ENCODE measurements at places on chromosomes 12 and 14.
A peak's percentile ranks its signal among the peaks of the same experiment; 100 is the strongest.

DNA sequence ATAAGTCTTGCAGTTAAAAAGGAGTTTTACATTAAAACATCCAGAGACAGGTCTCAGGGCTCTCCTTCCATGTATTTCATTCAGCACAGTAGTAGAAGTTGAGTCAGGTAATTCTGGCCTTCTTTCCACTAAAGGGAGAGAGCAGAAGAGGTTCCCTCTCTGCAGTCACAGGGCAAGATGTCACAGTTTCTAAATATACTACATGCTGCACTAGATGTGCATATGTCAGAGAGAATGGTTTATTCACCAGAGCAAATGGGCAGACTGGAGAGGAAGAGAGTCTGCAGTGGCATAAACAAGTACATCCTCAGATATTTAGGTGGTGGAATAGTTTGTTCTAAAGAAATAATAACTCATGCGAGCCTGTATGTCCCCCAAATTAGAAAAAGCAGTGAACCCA is 132.0 kb downstream of the KICS2 start:
- DNase-seq = no peak

DNA sequence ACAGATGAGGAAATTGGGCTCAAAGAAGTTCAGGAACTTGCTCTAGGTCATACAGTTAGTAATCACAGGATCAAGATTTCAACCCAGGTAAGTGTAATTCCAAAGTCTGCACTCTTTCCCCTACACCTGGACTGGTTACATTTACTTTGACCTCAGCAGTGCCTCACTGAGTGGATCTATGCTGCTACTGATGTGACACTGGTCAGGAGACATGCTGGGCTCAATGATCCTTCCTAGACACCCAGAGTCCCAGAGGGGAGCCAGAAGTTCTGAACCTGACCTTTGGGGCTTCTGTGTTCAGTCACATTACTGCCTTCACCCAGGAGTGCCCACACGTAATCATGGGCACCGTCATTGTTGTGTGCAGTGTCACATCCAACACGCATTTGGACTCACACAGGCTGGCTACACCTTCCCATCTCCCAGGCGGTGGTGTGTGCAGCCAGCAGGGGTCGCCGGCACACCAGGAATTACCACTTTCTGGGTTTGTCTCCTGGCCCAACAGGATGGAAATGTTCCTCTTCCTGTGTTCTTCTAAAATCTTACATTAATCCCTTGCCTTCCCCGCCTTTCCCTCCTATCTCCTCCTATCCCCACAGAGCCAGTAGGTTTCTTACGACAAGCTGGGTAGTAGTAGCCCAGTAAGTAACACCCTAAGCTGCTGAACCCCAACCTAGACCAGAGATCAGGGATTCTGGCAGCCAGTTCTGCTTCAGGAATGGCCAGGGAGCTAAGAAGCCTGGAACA is 25.6 kb downstream of the CALCOCO1 start:
- DNase-seq = peak; percentile 91

GRCh38 chr12:102958830-102959176 is 1.3 kb downstream of the ASCL1 start:
- no peak for DNase-seq

DNA sequence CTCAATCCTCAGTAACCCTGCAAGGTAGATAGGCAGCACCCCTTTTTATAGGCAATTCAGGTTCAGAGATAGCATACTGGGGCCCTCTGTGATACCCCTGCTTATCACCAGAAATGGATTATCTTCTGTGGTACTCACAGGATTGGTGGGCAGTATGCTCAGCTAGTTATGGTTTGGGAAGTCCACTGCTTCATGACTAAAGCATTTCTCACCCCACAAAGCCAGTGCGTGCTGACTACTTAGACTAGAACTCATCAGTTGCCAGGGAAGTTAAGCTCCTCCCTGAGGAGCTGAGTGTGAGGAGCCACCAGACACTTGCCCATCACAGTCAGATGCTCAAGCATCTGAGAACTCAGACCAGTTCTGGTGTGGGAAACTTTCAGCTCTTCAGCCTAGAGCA is 76.3 kb downstream of the SCAF11 start:
- no peak for DNase-seq

DNA sequence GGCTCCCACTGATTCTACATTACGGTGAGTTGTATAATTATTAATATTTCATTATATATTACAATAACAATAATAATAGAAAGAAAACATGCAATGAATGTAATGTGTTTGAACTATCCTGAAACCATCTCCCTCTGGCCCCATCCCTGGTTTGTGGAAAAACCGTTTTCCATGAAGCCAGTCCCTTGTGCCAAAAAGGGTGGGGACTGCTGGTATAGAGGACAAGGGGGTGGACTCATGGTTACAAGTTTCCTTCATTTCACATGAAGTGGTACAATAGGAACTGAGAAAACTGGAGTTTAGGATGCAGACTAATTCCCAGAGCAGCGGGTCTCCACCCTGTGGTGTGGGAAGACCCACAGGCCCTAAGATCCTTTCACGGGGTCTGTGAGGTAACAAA is 3.0 kb upstream of the C1RL start:
- no peak for DNase-seq

DNA sequence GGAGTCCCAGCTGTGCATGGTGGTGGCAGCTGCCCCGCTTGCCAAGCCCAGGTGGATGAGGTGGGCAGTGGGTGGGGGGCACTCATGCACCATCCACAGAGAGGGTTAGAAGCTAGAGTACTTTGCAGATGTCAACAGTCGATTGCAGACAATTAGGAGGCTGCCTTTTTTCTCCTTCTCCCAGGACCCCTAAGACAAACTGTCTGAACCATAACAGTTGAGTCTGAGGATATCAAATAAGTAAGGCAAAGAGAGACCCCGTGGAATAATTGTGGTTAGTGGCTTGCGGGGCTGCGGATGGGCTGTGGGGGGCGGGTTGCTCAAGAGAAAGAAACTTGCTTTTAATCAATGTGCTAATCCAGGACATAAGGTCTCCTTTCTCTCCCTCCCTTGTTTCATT is 926.2 kb downstream of the VRK1 start:
- DNase-seq = no peak

- no peak for DNase-seq
Observed at GRCh38 chr12:118033902-118034301, 17.4 kb downstream of the RFC5 start.

DNA sequence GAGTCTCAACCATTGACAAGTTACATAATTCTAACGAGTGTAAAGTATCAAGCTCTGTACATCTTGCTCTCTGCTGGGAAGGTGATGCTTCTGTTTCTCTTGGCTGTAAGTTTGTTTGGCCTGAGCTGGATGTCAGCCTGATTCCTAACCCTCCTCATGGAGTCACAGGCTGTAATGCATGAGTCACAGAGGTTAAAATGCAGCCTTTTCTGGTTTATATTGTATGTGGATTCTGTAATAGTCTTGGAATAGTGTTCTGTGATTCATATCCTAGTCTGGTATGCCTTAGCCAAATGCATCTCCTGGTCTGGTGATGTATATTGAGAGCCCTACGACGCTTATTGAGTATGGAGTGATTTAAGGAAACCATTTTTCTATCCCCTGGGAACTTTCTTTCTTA is 104.5 kb upstream of the FRMD6 start:
- DNase-seq = peak; percentile 10

DNA sequence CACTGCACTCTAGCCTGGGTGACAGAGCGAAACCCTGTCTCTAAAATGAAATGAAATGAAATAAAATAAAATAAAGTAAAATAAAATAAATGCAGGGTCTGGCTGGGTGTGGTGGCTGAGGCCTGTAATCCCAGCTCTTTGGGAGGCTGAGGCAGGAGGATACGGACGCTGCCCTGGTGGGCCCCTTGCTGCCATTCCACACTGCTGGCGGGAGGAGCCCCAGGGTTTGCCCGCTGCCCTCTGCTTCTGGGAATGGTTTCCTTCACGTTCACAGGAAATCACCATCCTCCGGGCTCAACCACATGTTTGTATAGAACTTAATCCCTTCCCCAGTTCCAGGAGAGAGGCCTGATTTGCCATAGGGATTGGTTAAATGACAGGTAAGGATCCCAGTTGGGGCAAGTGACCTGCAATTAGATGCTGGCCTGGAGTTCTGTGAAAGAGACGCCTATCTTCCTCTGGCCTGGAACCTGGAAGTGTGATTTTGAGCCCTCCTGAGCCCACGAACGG is 29.3 kb downstream of the CALM1 start:
- DNase-seq = no peak

GRCh38 chr14:64178814-64179213 is 115.4 kb downstream of the ESR2 start:
- DNase-seq = no peak

GRCh38 chr12:32497864-32498263 is 98.5 kb downstream of the FGD4 start:
- no peak for DNase-seq

GRCh38 chr14:81385419-81385818 is 14.7 kb downstream of the STON2 start:
- no peak for DNase-seq

DNA sequence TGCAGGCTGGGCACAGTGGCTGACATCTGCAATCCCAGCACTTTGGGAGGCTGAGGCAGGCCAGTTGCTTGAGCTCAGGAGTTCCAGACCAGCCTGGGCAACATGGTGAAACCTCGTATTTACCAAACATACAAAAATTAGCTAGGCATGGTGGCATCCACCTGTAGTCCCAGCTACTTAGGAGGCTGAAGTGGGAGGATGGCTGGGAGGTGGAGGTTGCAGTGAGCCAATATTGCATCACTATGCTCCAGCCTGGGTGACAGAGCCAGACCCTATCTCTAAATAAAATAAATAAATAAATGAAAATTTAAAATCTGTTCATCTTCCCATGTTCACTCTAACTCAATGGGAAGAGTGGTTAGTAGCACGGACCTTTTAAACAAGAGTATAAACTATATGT is 71.2 kb downstream of the ELK3 start:
- DNase-seq = no peak

GRCh38 chr12:98490501-98491453 is 24.6 kb upstream of the TMPO start:
- peak; percentile 94 for DNase-seq

GRCh38 chr14:89507521-89507920 is 90.5 kb upstream of the FOXN3 start:
- no peak for DNase-seq

DNA sequence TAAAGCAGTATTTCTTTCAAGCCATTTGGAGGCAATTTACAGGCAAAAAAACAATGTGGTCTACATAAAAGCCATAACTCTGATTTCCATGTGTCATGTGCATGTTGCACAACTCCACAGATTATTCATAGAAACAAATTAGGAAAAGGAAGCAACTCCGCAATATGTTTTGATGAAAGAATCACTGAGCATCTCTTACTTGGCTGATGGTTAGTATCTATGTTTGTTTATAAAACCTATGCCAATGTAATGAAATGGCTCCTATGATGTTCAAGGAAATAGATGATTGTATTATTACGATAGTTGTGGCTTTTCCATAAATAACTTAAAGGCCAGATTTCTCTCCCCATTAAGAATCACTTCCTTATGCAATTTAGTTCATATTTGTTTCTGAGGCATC is 373.7 kb downstream of the CCDC91 start:
- no peak for DNase-seq

DNA sequence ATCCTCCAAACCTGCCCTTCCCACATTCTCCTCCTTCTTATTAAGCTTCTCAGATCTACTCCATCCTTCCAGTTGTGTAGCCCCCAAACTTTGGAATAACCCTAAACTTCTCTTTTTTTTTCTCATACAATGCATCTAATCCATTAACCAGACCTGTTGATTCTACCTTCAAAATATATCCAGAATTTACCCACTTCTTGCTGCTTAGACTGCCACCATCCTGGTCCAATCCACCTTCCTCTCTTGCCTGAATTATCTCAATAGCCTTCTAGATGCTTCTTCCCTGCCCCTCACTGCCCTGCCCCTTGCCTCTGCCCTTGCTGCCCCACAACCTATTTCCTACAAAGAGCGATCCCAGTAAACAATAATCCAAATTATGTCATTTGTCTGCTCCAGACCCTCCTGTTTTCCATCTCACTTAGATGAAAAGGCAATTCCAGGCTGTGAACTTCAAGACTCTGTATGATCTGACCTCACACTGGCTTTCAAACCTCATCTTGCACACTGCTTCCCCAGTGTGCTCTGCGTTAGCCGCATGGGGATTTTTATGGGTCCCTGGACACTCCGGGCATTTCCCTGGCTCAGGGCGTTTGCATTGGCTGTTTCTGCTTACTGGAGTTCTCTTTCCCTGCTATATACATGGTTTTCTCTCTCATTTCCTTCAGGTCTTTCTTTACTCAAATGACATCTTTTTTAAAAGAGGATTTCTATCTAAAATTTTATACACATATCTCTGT is 42.6 kb upstream of the HIF1A start:
- DNase-seq = no peak

GRCh38 chr12:163406-163986 is 50.5 kb downstream of the SLC6A12 start:
- no peak for DNase-seq

- DNase-seq = no peak
Observed at GRCh38 chr14:71947947-71948500, 15.8 kb downstream of the RGS6 start.

- no peak for DNase-seq
Observed at GRCh38 chr14:23610090-23610814, 25.9 kb upstream of the DHRS2 start.

DNA sequence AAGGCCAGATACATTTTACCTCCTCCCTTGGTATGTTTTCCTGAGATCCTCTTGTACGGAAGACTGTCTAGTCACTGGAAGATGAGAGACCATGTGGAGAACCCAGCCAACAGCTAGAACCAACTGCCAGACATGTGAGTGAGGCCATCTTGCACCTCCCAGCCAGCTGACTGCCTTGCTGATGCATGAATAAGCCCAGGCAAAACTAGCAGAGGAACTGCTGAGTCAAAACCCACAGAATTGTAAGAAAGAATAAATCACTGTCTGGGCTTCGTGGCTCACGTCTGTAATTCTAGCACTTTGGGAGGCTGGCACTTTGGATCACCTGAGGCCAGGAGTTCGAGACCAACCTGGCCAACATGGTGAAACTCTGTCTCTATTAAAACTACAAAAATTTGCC is 160.0 kb downstream of the TPH2 start:
- no peak for DNase-seq

- no peak for DNase-seq
Observed at GRCh38 chr12:45042599-45042998, 8.3 kb downstream of the DBX2 start.

- DNase-seq = no peak
Observed at GRCh38 chr14:36518586-36519430, 1.2 kb downstream of the NKX2-1 start.

- DNase-seq = no peak
Observed at GRCh38 chr12:32302218-32303173, 96.9 kb upstream of the FGD4 start.

DNA sequence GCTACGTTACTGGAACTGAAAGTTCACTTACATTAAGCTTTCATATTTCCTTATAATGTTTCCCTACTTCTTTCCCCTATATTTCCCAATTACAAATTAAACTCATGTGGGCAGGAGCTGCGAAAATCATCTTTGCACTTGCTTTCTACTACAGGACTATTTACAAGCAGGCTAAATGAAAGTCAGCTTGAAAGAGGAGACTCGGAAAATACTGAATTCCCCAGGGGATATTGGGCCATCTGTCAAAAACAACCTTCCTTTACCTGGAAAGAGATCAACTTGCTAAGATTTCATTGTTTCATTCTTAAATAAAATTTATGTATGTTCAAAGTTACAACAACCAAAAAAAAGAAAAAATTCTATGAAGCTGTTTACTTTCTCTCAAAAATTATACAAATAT is 92.8 kb upstream of the BBS10 start:
- DNase-seq = no peak

- DNase-seq = no peak
Observed at GRCh38 chr12:122996188-122996601, 15.7 kb downstream of the ARL6IP4 start.

GRCh38 chr14:54555651-54556050 is 11.3 kb upstream of the SAMD4A start:
- no peak for DNase-seq
